ENCODE measurements at places on chromosomes 2 and 18.

DNA sequence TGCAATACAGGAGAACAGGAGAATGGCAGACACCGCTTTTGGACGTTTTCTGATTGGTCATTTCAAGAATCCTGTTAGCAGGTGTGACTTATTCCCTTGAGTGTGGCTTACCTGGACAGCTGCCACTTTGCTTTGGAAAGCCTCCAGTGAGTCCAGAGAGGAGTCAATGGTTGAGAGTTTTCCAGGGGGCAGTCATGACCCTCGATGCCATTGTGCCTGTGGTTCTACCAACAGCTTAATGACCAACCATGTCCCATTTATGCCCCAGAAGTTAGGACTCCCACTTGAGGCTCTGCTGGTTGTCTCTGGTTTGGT, 12.4 kb downstream of the IGFBP2 start:
- no peak for DNase-seq

DNA sequence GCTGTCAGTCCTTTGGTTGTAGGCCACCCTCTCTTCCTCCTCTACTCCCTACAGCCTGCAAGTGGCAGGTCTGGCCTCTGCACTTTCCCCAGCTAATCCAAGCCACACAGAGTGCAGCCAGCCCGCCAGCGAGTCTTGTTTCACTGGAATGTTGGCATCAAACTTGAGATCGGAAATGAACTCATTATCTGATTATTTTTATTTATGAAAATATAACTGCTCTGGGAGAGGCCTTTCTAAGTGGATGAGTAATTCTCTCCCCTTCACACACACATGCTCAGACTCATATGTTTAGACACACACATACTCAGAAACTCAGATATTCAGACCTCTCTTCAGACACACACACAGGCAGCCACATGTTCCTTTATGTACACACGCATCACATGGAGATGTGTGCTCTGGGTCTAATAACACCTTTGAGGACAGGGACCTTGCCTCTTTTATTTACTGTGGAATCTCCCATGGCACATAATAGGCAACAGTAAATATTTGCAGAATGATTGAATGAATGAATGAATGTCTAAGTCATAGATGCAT, 151.3 kb downstream of the ZFP36L2 start:
- no peak for DNase-seq

DNA sequence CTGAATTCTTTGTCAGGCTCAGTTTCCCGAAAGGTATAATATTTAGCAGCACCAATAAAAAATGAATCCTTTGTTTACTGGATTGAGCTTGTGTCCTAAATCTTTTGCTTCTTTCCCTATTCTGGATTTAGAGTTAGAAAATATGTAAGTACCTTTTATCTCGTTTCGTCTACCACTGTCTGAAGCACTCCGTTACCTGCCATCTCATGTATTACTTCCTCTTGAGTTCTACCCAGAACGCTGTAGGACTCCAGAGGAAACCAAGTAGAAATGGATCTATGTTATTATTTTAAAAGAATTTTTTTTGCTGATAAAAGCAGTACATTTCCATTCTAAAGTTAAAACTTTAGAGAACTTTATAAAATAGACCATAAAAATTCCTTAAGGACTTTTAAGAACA, 13.5 kb downstream of the ANKRD12 start:
- DNase-seq = no peak

- DNase-seq = no peak
Measured at GRCh38 chr2:172285010-172285621, 142.3 kb upstream of the ITGA6 start.

- no peak for DNase-seq
Measured at GRCh38 chr2:55140316-55141219, 90.3 kb upstream of the RTN4 start.

DNA sequence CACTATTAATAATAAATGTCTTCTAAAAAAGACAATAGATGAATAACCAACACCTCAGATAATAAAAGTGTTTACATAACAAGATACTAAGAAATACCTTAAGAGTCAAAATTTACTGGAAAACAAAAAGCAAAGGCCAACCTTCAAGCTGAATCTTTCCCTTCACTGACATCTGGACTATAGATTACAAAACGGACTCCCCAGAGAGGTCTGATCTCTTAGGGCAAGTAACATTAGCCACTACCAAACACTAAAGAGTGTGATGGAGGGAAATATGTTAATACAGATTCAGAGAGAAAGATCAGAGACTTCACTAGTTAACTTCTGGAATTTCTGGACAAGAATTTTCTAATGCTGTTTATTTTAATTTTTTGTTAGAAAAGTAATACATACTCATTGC, 13.9 kb downstream of the CLASP1 start:
- no peak for DNase-seq

DNA sequence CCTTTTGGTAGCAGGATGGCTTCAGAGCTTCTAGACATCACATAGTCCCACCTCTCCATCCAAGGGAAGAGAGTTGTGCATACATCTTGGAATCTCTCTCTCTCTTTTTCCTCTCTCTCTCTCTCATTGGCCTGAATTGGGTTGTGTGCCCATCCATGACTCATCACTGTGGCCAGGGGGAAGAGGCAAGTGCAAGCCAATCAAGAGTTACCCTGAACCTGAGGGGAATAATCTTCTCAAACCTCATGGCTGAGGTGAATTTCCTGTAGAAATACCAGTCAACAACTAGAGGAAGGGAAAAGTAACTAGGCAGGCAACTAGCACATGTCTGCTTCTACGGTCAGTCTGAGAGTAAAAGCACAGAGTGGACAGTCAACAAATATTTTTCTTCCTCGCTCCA, 7.3 kb upstream of the CHN1 start:
- DNase-seq = no peak

DNA sequence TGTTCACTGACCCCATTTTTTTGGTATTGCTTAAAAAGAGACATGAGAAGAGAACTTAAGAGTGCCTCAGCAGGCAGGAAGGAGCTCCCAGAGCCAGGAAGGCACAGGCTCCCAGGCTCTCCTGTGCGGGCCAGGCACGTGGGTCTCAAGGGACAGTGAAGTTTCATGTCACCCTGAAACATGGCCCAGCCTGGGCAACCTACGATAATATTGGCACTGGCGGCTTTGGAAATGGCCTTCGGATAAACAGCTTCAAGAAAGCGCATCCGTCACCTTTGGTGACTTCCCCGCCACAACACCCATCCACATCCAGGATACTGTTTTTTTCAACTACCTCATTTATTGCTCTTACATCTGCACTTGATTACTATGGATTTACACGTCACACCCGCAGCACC, 30.5 kb downstream of the PXDN start:
- DNase-seq = no peak

DNA sequence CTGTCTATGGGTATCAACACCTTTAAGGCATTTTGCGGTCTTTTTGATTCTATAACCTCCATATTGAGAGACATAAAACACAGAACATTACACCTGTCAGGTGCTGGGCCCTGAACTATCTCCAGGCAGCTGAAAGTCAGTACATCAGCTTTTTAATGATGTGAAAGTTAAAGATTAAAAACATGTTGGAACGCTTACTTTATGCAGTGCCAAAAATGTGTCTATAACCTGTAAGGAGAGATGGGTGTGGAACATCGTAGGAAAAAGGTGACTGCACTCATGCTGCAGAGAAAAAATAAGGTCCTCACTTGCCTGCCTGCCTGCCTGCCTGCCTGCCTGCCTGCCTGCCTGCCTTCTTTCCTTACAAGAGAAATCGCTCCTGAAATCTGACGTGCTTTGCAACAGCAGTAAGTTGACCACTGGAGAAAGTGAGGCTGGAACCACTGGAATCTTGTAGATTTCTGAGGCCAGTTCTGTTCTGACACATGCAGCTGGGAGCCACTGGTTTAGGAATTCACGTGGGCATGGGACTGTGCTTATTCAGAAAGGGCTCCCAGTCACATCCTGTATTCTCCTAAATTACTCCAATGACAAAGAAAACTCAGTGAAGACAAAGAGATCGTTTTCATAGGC, 34.1 kb downstream of the BCL11A start:
- DNase-seq = no peak

DNA sequence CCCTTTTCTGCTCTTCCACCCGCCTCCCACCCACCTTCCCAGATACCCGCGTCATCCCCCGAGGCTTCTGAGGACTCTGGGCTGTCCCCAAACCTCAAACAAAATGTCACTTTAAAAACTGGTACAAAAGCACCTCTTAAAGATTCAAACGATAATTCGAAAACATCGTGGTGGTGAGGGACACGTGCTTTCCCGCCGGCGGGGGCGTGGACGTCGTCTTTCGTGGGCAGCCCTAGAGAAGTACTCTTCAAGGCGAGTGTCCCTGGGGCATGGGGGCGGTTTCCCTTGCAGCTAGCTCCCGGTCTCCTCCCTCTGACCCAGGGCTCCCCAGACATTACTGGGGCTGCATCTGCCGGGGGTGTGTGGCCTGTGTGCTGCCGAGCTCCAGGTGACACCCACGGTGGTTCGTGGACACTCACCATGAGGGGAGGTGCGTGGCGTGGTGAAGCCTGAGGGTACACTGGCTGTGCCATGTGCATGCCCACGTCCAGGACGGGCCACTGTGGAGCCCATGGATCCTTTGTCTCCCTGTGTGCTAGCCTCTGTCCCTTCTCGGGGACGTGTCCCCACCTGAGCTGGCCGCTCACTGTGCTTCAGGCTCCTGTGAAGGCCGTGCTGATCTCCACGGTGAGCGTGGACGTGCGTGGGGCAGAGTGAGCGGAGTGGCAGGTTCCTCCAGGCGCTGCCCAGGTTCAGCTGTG, 117.8 kb downstream of the NFATC1 start:
- no peak for DNase-seq

- no peak for DNase-seq
Measured at GRCh38 chr18:9608728-9609127, 5.6 kb downstream of the PPP4R1 start.

DNA sequence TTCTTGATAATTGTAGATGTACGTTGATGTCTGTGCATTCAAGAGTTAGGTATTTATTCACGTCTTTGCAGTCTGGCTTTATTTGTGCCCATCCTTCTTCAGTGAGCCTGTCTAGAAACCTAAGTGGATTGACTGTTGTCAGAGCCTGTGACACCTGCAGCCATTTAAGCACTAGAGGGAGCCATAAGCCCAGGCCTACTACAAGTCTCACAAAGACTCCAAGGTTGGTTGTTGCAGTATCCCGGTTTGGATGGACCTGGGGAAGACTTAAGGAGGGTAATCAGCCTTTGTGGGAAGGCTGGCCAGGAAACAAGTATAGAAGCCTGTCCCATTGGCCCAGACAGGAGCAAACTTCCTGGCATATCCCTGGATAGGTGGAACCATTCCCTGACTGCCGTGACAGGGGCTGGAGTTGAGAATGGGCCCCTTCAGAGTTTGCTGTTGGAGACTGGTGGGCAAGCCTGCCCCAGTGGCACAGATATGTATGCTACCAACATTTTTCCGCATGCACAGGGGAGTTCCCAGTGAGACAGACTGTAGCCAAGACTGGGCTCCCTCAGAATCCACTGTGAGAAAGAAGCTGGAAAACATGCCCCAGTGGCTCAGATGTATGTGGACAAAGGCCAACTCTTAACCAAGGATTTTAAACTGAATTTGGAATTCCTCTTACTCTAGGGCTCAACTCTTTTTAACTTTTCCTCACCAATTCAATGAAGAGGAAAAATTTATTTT, 9.3 kb upstream of the LRRC30 start:
- DNase-seq = no peak

DNA sequence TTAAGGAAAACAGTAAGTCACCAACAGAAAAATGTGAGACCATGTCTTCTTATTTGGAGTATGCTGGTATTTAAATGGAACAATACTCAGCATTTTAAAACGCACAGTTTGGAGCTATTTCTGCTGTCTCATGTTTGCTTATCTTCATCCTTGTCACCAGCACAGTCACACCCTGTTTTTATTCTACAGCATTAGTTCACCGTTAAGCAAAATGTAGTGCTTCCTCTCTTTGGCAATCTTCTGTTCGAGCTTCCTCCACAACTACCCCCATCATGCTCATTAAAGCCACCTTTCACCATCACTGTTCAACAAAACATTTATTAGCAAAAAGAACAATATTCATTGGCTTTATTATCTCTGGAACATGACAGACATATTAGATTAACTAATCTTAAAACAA, 64.0 kb downstream of the SLC40A1 start:
- DNase-seq = no peak

GRCh38 chr2:233164128-233164635, 87.3 kb upstream of the ATG16L1 start:
- no peak for DNase-seq

DNA sequence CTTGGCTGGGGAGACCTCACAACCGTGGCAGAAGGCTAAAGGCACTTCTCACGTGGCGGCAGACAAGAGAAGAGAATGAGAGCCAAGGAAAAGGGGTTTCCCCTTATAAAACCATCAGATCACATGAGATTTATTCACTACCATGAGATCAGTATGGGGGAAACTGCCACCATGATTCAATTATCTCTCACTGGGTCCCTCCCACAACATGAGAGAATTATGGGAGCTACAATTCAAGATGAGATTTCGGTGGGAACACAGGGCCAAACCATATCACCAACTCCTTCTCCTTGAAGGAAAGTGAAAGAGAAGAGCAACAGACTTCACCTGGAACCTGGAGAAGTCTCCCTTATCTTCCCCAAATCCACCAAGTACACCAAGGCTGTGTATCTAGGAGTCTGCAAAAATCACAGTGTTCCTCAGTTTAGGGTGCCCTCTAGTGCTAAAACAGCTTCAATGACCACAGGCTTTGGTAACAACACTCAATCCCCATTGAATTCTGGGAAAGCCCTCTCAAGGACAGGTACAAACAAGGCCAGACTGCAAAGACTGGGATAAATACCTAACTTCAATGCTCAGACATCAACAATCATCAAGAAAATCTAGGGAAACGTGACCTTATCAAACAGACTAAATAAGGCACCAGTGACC, 148.8 kb upstream of the SRD5A2 start:
- no peak for DNase-seq

- no peak for DNase-seq
Measured at GRCh38 chr2:127182626-127183458, 37.3 kb downstream of the CYP27C1 start.

Measured in NK-92 treated with Interleukin-12 subunit alpha and Interleukin-12 subunit beta, amount 100 ng/mL, for 24 hours (cell line).